ENCODE measurements at places on chromosomes 4 and X.
A peak's percentile ranks its signal among the peaks of the same experiment; 100 is the strongest.

GRCh38 chr4:58760100-58760499 lies 1649.9 kb upstream of the IGFBP7 start:
- DNase-seq: no peak

DNA sequence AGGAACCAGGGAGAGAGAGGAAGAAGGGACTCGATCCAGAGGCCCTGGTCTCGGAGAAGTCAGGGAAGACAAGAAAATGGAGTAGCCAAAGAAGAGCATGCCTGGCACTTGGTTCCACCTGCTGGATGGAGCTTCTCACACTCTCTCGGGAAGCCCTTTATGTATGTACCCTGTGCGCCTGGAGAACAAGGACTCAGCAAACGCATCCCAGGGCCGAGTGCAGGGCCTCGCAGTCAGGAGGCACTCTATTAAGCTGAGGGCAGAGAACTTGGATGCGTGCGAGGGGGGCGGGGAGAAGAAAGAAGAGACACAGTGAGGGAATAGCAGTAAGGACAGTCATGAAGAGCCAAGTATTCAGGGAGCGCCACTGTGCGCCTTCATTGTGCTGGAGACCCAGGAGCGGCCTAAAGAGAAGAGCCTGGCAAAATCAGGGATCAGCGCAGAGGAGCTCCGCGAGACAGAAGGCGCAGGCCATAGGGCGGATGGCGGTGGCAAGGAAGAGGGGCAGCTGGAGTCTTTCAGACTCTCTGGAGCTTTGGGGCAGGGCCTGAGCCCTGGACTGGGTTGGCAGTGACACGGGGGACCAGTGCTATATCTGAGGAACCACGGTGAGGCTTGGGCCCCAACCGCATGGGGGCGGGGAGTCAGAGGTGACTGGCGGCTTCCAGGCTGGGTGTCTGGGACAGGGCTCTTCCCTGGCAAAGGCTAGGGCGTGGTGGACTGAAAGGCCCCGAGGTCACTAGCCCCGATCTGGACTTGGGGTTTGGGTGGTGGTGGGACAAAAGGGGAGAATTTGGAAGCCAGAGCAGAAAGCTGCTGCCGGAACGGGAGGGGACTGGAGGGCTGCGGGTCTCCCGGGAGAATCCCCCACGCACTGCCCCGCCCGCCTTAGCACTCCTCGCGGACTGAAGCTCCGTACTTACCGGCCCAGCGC lies 1.9 kb upstream of the SEPTIN6 start:
- DNase-seq: no peak

DNA sequence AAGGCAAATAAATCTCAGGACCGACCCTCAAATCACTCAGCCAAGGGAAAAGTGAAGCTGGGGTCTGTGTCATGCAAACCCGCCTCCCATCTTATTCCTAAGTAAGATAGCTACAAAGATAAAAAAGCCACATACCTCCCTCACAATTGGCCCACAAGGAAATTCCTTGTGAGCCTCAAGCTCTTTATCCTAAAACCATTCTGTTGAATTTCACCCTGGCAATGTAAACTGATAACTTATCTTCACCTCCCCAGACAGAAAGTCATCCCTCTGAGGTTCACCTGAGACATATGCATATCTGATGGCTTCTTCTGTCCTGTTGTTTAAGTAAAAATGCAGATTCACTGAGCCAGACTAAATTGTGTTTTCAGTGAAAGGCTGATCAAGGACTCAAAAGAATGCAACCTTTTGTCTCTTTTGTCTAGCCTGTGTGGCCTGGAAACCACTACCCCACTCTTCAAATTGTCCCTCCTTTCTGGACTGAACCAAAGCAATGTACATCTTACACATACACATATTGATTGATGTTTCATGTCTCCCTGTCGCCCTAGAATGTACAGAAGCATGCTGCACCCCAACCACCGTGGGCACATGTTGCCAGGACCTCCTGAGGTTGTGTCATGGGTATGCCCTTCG lies 91.3 kb downstream of the MFAP3L start:
- DNase-seq: no peak

- DNase-seq: no peak
Measured at GRCh38 chr4:95107004-95107403, 349.2 kb downstream of the BMPR1B start.

DNA sequence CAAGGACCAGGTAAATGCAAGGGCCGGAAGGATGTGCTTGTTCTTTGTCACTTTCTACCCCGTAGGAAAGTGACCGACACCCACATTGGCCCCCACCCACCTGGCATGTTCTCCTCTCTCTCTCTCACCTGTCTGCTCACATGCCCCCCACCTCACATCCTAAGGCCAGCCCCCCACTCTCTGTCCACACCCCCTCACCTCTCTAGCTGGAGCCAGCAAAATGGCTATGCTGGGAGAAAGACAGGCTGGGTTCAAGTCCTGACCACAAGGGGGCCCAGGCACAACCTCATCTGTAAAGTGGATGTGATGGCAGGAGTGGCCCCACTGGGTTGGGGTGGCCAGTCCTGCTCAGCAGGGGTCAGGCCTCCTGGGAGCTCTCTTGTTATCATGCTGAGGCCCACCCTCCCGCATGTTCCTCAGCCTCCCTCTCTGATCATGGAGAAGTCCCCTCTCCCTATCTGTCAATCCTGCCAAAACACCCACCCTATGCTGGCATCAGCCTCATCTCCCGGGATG lies 1.7 kb upstream of the PPP2R2C start:
- DNase-seq: peak; percentile 52

DNA sequence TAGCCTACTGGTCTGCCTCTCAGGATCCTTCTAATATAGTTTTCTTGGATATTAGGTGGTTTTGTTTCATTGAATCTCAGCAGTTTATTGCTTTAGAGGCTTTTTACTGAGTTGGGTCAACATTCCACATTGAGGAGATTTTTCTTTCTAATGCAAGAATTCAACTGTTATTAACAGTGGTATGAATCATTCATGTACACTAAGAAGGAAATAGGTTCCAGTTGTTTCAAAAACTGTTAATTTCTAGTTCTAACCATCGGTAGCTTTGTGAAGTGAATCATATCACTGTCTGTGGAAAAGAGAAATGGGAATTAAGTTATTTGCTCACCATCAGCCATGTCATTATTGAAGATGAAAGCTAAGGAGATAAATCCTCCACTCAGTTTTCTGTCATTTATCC lies 331.5 kb downstream of the RPA4 start:
- no peak for DNase-seq

DNA sequence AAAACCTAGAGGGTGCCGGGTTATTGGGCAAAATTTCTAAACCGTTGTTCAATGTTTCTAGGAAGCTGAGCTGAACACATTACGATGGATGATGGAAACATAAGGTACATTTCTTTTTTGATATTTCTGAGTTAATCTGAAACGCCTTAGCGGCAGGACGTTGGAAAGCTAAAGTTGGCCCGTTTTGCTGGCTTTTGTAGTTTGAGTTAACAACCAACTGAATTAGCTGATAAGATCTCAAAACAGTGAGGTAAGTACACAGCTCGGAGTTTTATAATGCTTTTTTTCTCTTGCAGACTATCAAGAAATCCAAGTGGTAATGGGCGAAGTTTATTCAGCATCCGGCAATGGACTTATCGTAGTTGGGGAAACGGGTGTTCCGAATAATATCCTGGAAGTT lies 73.5 kb downstream of the PRSS12 start:
- DNase-seq: no peak

GRCh38 chrX:10922835-10923234 lies 188.3 kb upstream of the HCCS start:
- no peak for DNase-seq

DNA sequence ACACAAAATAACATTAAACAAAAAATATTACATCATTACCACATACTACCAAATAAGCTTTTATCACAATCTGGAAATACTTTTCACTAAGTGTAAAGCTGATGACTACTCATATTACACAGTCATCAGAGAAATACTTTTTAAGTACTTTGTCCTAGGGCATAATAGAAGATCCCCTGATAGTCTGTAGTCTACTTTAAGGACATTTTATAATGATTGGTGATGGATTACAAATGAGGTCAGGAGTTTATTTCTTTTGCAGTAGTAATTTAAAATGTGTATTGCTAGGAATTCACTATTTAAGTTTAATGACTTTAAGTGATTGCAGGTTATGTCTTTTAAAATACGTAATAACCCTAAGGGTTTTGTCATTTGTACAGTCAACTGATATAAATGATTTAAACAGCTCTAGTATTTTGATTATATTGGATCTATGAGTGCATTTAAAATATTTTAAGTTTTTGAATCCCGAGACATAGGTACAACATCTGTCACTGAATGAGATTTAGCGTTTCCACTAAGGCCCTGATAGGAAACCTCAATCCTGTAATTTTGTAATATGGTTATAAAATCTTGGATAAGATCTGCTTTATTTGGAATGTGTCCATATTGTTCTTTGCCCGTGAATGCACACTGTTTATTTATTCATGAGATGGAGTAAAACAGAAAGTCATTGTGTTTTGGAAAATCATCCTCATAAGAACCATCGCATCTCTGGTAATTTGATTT lies 189.5 kb downstream of the ARAP2 start:
- DNase-seq: no peak

GRCh38 chr4:185079271-185079905 lies 61.1 kb downstream of the HELT start:
- DNase-seq: no peak

DNA sequence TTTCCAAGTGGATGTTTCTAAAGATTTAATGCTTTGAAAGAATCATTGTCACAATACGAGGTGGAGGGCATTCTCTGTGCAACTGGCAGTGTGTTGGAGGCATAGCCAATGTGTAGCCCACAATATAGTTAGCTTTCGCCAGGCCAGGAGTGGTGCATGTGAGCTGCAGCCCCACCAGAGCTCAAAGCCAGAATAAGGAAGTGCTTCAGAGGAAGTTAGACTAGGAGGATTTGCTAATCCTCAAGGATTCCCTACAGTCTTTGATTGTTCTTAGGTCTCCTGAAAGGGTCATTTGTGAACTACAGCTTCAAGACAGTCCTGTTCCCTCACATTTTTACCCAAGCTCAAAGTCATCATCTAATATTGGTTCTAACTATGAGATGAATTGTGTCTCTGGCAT lies 16.4 kb downstream of the TRPC5OS start:
- DNase-seq: no peak

- DNase-seq: no peak
Measured at GRCh38 chr4:104878936-104879335, 267.7 kb upstream of the TET2 start.

GRCh38 chr4:113809311-113809710 lies 47.8 kb upstream of the CAMK2D start:
- no peak for DNase-seq

GRCh38 chrX:48800574-48801279 lies 1.1 kb upstream of the HDAC6 start:
- no peak for DNase-seq

GRCh38 chr4:107747748-107748486 lies 27.9 kb upstream of the PAPSS1 start:
- DNase-seq: peak; percentile 4

GRCh38 chrX:18721683-18722499 lies 14.4 kb downstream of the PPEF1 start:
- peak; percentile 33 for DNase-seq

DNA sequence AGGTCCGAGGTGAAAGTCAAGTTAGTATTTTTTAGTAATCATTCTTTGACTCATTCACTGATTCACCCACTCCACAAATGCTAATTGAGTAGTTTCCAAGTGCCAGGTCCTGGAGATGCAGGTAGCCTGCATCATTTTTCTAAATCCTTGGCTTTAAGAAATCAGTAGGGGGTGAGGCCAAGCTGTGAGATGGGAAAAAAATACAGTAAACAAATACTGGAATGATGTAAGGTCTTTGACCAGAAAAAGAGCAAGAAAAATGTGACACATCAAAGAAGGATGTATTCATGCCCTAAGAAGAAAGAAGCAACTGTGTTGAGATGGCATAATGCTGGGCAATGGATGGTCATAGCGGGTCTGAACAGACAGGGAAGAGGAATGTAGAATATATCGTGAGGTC lies 1386.6 kb downstream of the PCDH7 start:
- no peak for DNase-seq

GRCh38 chr4:102141842-102142241 lies 203.4 kb downstream of the SLC39A8 start:
- DNase-seq: no peak

DNA sequence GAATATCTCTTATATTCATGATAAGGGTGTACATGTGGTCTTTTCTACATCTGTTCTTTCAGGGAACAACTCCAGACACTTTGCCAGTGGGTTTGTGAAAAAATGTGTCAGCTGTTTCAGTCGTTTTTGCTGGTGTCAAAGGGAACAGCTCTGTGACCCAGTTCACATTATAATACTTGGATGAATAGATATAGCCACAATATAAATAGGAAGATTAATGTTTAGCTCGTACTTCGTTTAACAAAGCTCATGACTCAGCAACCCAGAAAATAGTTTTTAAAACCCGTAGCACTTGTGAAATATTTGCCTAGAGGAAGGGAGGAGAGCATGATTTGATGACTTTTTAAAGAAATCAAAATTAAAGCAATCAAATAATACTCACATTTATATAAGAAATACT lies 7.9 kb downstream of the LIAS start:
- DNase-seq: no peak

DNA sequence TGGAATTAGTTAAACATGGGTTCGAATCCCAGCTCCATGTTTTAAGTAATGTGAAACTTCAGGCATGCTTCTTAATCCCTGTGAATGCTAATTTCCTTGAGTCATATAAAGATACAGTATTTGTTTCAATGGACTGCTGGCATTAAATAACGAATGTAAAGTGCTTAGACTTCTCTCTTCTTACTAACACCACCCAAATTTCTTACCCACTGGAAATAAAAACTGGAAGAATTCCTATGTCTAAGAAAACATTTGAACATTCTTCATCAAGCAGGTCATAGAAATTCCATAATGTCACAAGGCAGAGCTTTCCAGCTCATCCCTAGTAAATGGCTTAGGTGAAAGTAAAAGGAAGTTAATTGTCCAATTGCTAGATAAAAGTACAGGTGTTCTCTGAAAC lies 172.5 kb downstream of the ANK2 start:
- no peak for DNase-seq

- DNase-seq: no peak
Measured at GRCh38 chrX:69323786-69324720, 158.8 kb upstream of the PJA1 start.

DNA sequence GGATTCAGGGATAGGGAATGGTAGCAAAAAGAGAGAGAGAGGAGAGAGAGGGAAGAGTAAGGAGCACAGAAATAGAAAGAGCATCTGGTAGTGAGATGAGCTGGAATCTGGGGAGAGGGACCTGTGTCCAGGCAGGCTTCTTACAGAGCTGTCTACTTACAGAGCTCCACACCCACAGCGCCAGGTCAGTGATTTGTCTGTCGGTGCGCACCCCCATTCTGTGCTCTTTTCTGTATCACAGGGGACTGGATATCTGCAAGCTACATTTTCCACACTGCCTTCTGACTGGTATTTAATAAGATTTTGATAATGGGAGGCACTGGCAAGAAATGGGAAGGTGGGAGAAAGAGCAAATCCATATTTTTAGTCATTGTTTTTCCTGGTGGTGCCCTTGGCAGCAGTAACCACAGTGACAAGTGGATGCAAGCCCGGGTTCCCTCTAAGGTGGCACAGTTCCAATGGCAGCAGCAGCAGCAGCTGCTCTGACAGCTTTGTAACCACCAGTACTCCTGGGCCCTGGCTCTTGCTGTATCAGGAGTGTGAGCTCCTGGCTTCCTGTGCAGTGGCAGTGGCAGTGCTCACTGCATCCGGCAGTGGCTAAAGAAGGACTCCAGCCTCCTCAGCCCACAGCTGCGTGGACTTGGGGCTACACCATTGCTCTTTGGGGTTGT lies 300.5 kb downstream of the TRIML1 start:
- DNase-seq: no peak

- peak; percentile 52 for DNase-seq
Measured at GRCh38 chrX:41116948-41117347, 31.7 kb downstream of the USP9X start.

- no peak for DNase-seq
Measured at GRCh38 chr4:137193564-137193963, 338.7 kb downstream of the PCDH18 start.

- DNase-seq: peak; percentile 81
Measured at GRCh38 chr4:168585168-168586091, 88.6 kb downstream of the PALLD start.
